Mesothelial cell of epicardium (in vitro differentiated cells): ENCODE measurements at places on chromosomes 2 and 18.
A peak's percentile ranks its signal among the peaks of the same experiment; 100 is the strongest.

- H3K36me3 ChIP-seq: peaks cover 7% of the 10 kb centered on the region
- no peak overlapping the region for H3K27ac ChIP-seq
- no peaks in the 10 kb centered on the region for H3K4me1 ChIP-seq
- no peak for DNase-seq
- no peak overlapping the region for H3K4me3 ChIP-seq
- no peaks in the 10 kb centered on the region for H3K27me3 ChIP-seq
Measured at GRCh38 chr2:161332371-161332967, 24.2 kb downstream of the PSMD14 start.

DNA sequence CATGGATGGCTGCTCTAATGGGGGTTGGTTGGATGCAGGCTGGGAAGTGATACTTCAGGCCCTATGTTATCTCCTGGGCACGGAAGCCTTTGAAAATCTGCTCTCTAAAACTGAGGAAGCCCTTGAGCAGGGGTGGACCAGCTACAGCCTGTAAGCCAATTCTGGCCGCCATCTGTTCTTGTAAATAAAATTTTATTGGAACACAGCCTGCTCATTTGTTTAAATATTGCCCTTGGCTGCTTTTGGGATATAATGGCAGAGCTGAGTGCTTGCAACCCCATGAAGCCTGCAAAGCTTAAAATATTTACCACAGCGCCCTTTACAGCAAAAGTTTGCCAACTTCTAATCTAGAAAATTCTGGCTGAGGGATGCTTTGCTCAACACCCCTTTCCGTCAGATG, 11.9 kb upstream of the IGFBP2 start:
- DNase-seq: no peak
- no peaks in the 10 kb centered on the region for H3K27me3 ChIP-seq
- peaks cover 40% of the 10 kb centered on the region for H3K4me1 ChIP-seq
- H3K4me3 ChIP-seq: no peak overlapping the region
- H3K36me3 ChIP-seq: no peaks in the 10 kb centered on the region
- peak overlapping the region; percentile 78 for H3K27ac ChIP-seq

- no peaks in the 10 kb centered on the region for H3K27me3 ChIP-seq
- H3K27ac ChIP-seq: no peak overlapping the region
Measured at GRCh38 chr2:182447863-182448262, 21.0 kb upstream of the PDE1A start.

DNA sequence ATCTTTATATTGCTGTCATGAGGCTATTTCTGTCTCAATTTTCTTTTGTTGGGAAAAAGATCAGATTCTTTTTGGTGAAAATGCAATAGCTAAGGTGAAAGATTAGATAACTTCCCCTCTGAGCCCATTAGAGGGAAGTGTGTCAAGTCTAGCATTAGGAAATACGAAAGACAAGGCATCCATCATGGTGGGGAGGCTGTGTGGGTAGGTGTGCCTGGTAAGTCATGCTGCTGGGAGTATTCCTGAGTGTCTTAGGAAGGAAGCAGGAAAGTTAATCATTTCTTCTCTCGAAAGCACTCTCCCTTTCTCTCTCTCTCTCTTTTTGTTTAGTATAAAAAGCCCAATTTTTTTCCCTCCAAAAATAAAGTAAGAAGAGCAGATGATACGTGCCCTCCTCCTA, 780.2 kb upstream of the FSHR start:
- H3K27ac ChIP-seq: peak overlapping the region; percentile 14
- no peak for DNase-seq
- H3K4me3 ChIP-seq: no peak overlapping the region

GRCh38 chr2:147648471-147648870, 196.4 kb upstream of the ACVR2A start:
- DNase-seq: no peak
- no peaks in the 10 kb centered on the region for H3K27me3 ChIP-seq
- peaks cover 31% of the 10 kb centered on the region for H3K4me1 ChIP-seq
- H3K4me3 ChIP-seq: no peak overlapping the region
- no peak overlapping the region for H3K27ac ChIP-seq

GRCh38 chr2:114007436-114007835, 117.5 kb downstream of the ACTR3 start:
- H3K4me3 ChIP-seq: no peak overlapping the region
- H3K27ac ChIP-seq: no peak overlapping the region
- H3K27me3 ChIP-seq: peaks cover 16% of the 10 kb centered on the region
- no peaks in the 10 kb centered on the region for H3K4me1 ChIP-seq
- no peaks in the 10 kb centered on the region for H3K36me3 ChIP-seq

DNA sequence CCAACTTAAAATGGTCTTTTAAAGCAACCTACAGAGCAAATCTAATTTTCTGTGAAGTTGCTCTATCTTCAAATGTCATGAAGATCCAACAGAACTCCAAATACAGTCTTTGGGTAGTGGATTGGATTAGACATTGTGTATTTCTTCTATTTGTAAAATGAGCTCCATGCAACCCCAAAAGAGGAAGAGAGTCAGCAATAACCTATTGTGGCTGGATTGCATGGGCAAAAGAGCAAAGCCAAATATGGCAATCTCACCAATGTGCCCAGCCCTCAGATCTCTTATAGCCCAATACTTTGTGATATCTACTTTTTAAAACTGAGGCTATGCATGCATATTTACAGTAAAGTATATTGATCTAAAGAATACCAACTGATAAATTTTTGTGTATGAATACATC, 146.3 kb downstream of the TXNL1 start:
- no peak overlapping the region for H3K4me3 ChIP-seq
- H3K27me3 ChIP-seq: no peaks in the 10 kb centered on the region
- H3K36me3 ChIP-seq: peaks cover 4% of the 10 kb centered on the region
- H3K27ac ChIP-seq: no peak overlapping the region
